ENCODE measurements at places on chromosomes 6 and 20.

DNA sequence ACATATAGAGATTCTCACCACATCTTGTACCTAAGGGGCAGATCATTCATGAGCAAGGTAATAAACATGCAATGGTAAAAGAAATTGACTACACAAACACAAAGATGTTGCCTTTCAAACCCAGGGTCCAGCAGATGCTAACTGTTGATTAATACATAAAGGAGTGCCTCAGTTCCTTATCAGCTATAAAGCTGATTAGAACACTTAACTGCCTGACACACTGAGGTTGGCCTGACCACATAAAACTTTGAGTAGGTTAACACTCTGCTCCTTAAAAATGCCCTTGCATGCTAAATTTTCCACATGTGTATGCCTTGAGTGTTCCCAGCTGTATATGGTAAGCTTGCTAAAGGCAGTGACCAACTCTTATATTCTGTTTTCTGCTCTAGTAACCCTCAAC is 14.9 kb downstream of the CRISP2 start:
- DNase-seq: no peak

- DNase-seq: no peak
These were observed 595 bp downstream of the EYA2 start for GRCh38 chr20:46894971-46895905.

DNA sequence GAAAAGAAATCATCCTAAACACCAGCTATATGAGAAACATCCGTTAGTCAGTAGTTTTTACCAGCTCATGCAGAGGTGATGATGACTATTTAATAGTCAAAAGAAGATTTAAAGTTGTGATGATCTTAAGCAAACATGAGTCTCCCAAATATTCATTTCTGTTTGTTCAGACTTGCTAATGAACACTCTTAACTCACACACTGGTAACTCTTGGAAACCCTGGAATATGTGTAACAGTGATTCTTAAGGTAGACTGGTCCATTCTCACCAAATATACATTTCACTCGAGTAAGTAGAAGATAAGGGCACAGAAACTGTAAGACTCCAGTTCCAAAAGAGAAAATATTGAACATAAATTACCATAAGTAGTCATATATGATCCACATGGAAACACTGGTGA is 29.1 kb downstream of the RSPO3 start:
- no peak for DNase-seq

- DNase-seq: no peak
These were observed 51.7 kb upstream of the HINT3 start for GRCh38 chr6:125904871-125905270.

DNA sequence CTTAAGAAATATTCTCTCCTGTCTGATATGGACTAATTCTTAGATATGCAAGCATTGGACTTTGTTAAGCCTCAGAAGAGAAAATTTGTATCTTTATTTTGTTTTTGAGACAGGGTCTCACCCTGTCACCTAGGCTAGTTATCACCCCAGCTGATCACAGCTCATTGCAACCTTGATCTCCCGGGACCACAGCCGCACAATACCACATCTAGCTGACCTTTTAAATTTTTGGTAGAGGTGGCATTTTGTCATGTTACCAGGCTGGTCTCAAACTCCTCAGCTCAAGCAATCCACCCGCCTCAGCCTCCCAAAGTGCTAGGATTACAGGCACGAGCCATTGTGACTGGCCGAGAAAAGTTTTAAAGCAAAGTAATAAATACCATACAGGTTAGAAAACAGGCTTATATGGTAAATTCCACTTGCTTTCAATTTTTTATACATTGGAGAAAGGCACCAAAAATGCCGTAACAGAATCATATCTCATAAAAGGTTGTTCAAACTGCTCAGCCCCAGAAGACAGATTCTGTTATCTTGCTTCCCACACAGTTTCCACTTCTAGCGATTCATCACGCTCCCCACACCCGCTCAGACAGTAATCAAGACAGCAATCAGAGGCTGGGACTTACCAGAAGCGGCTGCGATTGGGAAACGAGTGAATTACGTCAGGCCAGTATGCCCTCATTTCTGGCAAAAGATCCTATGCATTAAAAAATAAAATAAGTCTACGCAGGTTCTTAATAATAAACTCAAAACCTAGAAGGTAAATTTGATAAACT is 13.8 kb downstream of the RNASET2 start:
- no peak for DNase-seq

GRCh38 chr20:63696628-63697356 is at the start of gene TNFRSF6B:
Gene TNFRSF6B (plus strand): TSS chr20:63696652. CDS start chr20:63696768, 116 bp downstream.
- DNase-seq: no peak

DNA sequence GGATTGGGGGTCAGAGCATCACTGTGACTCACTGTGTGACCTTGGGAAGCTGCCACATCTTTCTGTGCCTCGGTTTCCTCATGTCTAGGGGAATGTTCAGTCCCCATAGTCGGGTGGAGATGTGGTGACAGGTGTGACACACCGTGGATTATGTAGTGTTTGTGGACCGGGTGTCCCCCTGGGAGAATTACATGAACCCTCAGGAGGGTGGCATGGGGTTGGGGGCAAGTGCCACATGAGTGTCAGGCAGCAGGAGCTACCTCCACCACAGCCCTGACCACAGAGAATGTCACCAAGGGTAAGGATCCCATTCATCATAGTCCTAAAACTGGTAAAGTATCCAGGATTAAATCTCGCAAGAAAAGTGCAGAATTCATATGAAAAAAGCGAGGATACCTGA is 23.2 kb downstream of the SUN5 start:
- no peak for DNase-seq

- DNase-seq: peak; percentile 62
These were observed 121.7 kb upstream of the SLC2A12 start for GRCh38 chr6:134173936-134174671.

- DNase-seq: peak; percentile 48
These were observed 54.2 kb upstream of the HLA-A start for GRCh38 chr6:29887819-29888776.

DNA sequence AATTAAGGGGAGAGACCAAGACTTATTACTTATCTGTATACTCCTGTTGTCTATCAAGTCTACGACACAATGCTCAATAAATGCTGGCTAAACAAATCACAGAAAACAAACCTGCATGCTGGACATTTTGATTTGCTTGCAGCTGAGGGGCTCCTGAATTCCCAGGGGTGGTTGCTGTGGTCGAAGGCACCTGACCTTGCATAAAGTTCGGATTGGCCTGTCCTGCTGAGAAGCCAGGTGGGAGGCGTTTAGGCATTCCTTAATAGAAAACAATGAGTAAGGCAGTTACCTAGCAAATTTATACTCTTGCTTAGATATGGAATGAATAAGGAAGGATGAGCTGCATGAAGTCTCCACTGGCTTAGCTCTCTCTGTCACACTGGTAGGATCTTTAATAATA is 50.5 kb downstream of the TP53INP2 start:
- no peak for DNase-seq

DNA sequence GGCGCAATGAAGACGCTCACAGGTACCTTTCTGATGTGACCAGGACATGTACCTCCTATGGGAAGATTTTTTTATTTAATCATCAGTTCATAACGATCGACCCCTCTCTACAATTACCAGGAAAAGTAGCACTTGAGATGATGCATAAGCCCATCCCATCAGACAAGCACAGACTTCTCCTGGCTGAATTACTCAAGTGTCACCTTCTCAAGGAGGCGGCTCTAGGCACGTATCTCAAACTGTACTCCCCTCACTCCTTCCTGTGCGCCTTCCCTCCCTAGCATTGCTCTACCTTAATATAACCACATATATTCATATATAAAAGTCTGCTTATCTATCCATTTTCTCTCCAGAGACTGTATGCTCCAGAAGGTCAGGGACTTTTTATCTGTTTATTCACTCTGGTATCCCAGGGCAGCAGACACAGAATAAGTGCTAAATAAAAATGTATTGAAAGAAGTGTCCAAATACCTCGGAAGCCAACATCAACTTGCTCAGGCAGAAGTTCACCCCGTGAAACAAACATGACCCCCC is 71.5 kb downstream of the CNKSR3 start:
- no peak for DNase-seq

GRCh38 chr6:162620073-162620472 is 107.5 kb downstream of the PRKN start:
- DNase-seq: no peak

GRCh38 chr20:21129861-21130260 is 4.0 kb downstream of the KIZ start:
- no peak for DNase-seq

GRCh38 chr6:153044295-153044694 is 41.8 kb upstream of the MTRF1L start:
- no peak for DNase-seq

Data from DMS79 (cell line).